ENCODE measurements at places on chromosomes 3 and 15. TPM values are rescaled to one million over a fixed set of nuclear protein-coding genes. Genes with fewer than 3 reads are reported as not detected.

The GNAT1 gene
- total RNA-seq: not detected

- H3K4me1 ChIP-seq: no peaks in the 10 kb centered on the region
- H3K27me3 ChIP-seq: no peaks in the 10 kb centered on the region
- DNase-seq: no peak
- no peaks in the 10 kb centered on the region for H3K36me3 ChIP-seq
These were observed 164.8 kb downstream of the ERC2 start for GRCh38 chr3:56303487-56303886.

The DNAJB8 gene
- not detected for total RNA-seq

GRCh38 chr3:51705276-51706020, 1.4 kb upstream of the GRM2 start:
- H3K27ac ChIP-seq: no peak overlapping the region
- H3K4me1 ChIP-seq: peaks cover 6% of the 10 kb centered on the region
- peaks cover 11% of the 10 kb centered on the region for H3K36me3 ChIP-seq
- H3K27me3 ChIP-seq: peaks cover 2% of the 10 kb centered on the region

DNA sequence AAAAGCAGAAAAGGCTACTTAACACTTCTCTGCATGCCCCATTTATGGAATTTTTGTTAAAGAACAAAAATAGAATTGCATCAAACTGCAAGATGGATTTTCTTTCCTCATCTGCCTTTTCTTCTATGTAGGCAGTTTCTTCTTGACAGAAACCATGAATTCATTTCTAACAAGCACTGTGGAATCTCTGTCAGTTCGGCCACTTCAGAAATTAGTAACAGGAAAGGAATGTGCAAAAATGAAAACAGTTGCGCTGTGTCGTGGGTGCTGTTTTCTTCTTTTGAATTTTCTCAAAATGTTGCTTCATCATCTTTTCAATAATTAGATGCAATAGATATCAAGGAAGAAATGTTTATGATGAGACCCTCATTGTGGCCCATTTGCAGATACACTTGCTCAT, 151.6 kb downstream of the FOXB1 start:
- H3K36me3 ChIP-seq: no peaks in the 10 kb centered on the region
- no peak overlapping the region for H3K27ac ChIP-seq
- no peaks in the 10 kb centered on the region for H3K4me1 ChIP-seq
- no peak for DNase-seq

DNA sequence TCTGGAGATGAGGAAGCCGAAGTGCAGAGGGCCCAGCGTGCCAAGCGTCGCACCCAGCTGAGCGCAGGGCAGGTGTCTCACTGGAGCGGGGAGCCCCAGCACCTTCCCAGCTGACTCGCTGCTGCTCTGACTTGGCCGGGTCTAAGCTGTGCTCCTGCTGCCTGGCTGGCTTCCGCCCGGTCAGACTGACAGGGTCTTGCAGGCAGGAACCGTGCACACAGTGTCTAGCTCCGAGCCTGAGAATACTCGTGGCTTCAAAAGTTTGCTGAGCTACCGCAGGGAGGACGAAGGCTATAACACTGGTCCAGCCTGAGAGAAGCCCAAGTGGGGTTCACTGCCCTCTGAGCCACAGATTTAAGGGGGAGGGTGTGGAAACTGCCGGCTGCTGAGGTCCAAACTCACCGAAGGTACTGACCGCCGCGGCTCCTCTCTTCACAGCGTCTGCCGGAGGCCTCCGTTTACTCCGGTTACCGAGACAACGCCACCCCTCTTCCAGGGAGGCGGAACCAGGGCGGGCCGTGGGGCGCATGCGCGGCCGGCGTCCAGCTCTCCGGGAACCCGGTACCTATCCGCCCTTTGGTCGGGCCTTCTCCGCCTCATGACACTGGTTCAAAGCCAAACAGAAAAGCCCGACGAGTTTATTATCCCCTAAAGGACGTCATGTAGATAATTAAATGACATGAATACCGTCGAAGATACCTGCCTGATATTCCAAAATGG, at the start of gene CFAP44:
TSS of gene CFAP44 (minus strand) at position 443 of the 720 bp plus-strand sequence. CDS start 7,829 bp downstream, outside the sequence.
- H3K27ac ChIP-seq: no peak within 1 kb of the TSS
- H3K4me1 ChIP-seq: peaks cover 6% of the 10 kb centered on the region
- H3K4me3 ChIP-seq: peak within 1 kb of the TSS; percentile 49
- peaks cover 9% of the 10 kb centered on the region for H3K36me3 ChIP-seq

GRCh38 chr15:57819646-57820045, 113.1 kb downstream of the POLR2M start:
- no peaks in the 10 kb centered on the region for H3K36me3 ChIP-seq
- no peaks in the 10 kb centered on the region for H3K4me1 ChIP-seq
- no peak overlapping the region for H3K27ac ChIP-seq
- DNase-seq: no peak
- no peak overlapping the region for H3K4me3 ChIP-seq
- no peaks in the 10 kb centered on the region for H3K27me3 ChIP-seq

DNA sequence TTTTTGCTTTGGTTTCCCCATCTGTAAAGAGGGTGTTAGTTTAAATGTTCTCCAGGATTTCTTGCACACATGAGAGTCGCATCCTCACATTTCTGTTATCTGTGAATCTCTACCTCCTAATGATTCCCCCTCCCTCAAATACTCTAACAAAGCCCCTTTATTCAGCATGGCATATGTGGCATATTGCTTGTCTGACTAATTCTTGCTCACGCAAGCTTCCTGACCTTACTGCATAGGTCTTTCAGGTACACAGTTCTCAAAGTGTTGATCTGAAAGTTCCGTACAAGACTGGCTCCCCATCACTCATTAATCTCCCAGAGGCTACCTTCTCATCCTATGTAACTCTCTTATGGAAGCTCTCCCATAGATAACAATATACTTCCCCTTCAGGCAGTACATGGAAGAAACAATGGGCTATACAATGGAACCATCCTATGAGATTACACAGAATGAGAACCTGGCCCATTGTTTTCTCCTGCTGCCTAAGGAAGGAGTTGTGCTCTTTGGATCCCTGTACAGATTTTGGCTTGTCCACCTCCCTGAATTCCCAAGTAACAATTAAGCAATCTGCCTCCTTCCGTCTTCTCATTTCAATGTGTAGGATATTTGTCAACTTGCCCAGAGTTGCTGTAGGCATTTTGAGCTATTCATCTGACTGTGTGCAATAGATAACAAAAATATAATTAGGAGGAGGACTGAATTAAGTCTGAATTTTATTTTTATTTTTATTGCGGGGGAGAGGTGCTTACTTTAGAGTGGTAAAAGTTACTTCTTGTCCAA, 51.0 kb downstream of the PPARG start:
- H3K36me3 ChIP-seq: no peaks in the 10 kb centered on the region
- no peak for DNase-seq
- H3K27me3 ChIP-seq: no peaks in the 10 kb centered on the region
- H3K4me1 ChIP-seq: peaks cover 31% of the 10 kb centered on the region

DNA sequence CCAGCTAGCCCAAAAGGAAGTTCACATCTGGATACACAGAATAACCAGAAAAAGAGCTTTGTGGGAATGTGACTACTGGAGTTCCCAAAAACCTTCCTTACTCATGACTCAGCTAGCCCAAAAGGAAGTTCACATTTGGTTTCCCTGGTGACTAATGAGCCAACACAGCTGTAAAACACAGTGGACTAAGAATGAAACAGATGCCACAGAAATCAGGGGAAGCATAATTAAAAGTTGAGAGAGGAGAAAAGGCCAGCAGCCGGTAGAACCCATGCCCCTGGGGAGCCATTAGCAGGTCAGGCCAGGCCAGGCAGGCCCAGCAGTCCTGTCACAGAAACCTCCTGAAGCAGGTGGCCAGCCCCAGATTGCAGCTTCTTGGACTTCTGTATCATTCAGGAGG, 130.3 kb downstream of the GHSR start:
- no peaks in the 10 kb centered on the region for H3K27me3 ChIP-seq
- no peaks in the 10 kb centered on the region for H3K36me3 ChIP-seq
- H3K4me1 ChIP-seq: peaks cover 84% of the 10 kb centered on the region

GRCh38 chr15:75199357-75199940, 2.2 kb upstream of the C15orf39 start:
- no peaks in the 10 kb centered on the region for H3K36me3 ChIP-seq
- H3K4me3 ChIP-seq: no peak overlapping the region
- DNase-seq: no peak
- no peaks in the 10 kb centered on the region for H3K27me3 ChIP-seq

The CTXN2 gene
- not detected for total RNA-seq

The ANKUB1 gene
- not detected for total RNA-seq

The PSTPIP1 gene
- total RNA-seq: 4.6 TPM

- no peak overlapping the region for H3K4me3 ChIP-seq
- no peaks in the 10 kb centered on the region for H3K27me3 ChIP-seq
- DNase-seq: no peak
- peaks cover 9% of the 10 kb centered on the region for H3K36me3 ChIP-seq
- peaks cover 30% of the 10 kb centered on the region for H3K4me1 ChIP-seq
These were observed 2.5 kb downstream of the CLCN2 start for GRCh38 chr3:184358921-184359350.

The SLC24A5 gene
- total RNA-seq: not detected

- no peaks in the 10 kb centered on the region for H3K27me3 ChIP-seq
- no peak for DNase-seq
- no peaks in the 10 kb centered on the region for H3K4me1 ChIP-seq
- no peak overlapping the region for H3K4me3 ChIP-seq
- no peaks in the 10 kb centered on the region for H3K36me3 ChIP-seq
These were observed 5.2 kb upstream of the FURIN start for GRCh38 chr15:90862964-90863778.

The KCNMB2 gene
- 1.6 TPM for total RNA-seq

DNA sequence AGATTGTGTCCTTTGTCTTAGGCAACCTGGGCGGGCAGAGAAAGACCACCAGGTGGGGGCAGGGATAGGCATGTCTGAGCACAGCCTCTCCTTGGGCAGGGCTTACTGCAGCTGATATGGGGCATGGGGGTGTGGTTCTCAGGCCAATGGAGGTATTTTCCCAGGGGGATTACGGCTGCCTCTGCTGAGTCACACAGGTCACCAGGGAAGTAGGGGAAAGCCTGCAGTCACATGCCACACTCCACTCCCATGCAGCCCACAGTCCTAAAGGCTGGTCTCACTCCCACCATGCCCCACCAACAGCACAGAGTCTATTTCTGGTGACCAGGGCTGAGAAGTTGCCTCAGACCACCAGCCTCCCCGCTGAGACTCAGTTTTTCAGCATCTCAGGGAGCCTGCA, 466.4 kb downstream of the DIPK2A start:
- no peaks in the 10 kb centered on the region for H3K4me1 ChIP-seq
- H3K4me3 ChIP-seq: no peak overlapping the region
- no peak overlapping the region for H3K27ac ChIP-seq
- DNase-seq: no peak
- no peaks in the 10 kb centered on the region for H3K27me3 ChIP-seq

DNA sequence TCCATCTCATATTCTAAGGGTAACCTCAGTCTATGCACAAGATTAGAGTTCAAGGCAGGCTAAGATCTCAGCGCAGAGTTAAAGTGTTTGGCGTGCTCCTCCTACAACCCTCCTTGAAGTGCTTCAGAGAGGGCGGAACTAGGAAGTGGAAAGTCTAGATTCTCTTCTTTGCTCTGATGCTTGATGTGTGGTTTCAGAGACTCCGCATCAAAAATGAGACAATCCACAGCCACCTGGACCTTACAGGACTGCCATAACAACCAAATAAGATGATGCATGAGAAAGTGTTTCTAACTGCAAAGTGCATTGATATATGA, 161.3 kb upstream of the ATP11B start:
- H3K27ac ChIP-seq: no peak overlapping the region
- H3K4me1 ChIP-seq: no peaks in the 10 kb centered on the region

GRCh38 chr3:188303286-188303799, 149.4 kb downstream of the LPP start:
- no peak overlapping the region for H3K4me3 ChIP-seq
- H3K27me3 ChIP-seq: no peaks in the 10 kb centered on the region
- H3K27ac ChIP-seq: peak overlapping the region; percentile 87
- H3K36me3 ChIP-seq: no peaks in the 10 kb centered on the region

DNA sequence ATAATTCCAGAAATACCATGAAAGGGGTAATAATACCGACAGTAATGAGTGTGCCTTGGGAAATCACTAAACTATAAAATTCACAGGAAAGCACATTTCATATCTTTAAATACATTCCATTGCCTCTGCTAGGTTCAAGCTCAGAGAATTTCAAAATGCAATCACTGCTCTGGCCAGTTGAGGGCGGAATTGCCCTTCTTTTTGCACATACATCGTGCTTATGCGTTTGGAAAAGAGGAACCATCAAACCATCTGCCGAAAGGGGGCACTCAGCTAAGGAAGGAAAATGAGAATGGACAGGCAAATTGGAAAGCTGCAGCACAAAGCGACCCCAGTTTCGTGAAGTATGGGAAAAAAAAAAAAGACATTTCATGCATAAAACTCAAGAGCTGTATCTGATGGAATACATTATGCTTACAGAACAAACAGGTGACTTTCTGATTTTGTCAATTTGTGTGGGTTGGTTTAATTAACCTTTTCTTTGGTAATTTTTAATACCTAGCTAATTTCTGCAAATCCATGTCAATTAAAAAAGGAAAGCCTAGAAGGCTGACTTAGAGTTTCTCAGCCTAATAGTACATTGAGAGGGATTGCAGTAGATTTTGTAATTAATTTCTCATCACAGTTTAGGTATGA, 61.4 kb downstream of the TUSC7 start:
- peaks cover 9% of the 10 kb centered on the region for H3K4me1 ChIP-seq
- no peak overlapping the region for H3K4me3 ChIP-seq
- H3K27ac ChIP-seq: no peak overlapping the region
- H3K36me3 ChIP-seq: no peaks in the 10 kb centered on the region

DNA sequence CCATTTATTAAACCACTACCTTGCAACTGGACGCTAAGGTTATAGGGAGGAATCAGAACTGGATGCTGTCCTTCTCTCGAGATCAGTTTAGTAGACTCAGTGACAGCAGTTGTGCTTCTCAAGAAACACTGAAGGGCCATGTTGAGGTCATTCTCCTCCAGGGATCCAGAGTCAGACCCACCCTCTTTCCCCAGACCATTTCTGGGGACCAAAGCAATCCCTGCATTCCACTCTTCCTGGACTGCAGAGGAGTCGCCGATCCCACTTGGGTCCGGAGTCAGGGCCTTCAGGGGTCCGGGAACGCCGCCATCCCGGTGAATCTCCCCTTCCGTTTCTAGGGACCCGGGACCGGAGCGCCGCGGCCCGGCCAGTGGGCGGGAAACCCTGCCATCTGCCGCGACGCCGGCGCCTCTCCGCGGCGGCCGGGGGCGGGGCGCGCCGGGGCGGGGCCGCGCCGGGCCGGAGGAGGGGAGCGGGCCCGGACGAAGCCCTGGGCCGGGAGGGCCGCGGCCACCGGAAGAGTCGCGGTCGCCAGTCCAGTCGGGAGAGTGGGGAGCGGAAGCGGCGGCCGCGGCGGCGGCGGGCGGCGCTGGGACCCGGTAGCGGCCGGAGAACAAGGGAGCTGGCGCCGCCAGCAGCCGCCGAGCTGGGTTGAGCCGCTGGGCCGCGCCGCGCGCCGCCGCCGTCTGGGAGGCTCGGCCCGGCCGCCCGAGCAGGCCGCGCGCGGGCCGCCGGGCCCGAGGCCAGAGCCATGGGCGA, at the start of gene DVL3:
TSS of gene DVL3 (plus strand) at position 493 of the 759 bp plus-strand sequence. CDS start at position 752, 259 bp downstream.
- H3K27me3 ChIP-seq: no peaks in the 10 kb centered on the region
- no peaks in the 10 kb centered on the region for H3K36me3 ChIP-seq
- H3K4me1 ChIP-seq: peaks cover 52% of the 10 kb centered on the region
- H3K27ac ChIP-seq: peak within 1 kb of the TSS; percentile 91

- DNase-seq: no peak
- no peaks in the 10 kb centered on the region for H3K36me3 ChIP-seq
- no peak overlapping the region for H3K4me3 ChIP-seq
These were observed 25.4 kb upstream of the SRP14 start for GRCh38 chr15:40064231-40064894.

The ACOX2 gene
- total RNA-seq: 33.8 TPM

The CCR4 gene
- total RNA-seq: 0.16 TPM

The DISP2 gene
- total RNA-seq: 0.36 TPM

All from sigmoid colon (tissue), 7 donors.